CD4-positive, alpha-beta memory T cell (primary cell): ENCODE measurements at places on chromosomes 5 and 9. TPM values are rescaled to one million over a fixed set of nuclear protein-coding genes. Genes with fewer than 3 reads are reported as not detected.

The DBH gene
- total RNA-seq, result 0.08 TPM

The CDKN2B-AS1 gene
- total RNA-seq, result 2.2 TPM

The SIGMAR1 gene
- total RNA-seq, result 56.1 TPM

DNA sequence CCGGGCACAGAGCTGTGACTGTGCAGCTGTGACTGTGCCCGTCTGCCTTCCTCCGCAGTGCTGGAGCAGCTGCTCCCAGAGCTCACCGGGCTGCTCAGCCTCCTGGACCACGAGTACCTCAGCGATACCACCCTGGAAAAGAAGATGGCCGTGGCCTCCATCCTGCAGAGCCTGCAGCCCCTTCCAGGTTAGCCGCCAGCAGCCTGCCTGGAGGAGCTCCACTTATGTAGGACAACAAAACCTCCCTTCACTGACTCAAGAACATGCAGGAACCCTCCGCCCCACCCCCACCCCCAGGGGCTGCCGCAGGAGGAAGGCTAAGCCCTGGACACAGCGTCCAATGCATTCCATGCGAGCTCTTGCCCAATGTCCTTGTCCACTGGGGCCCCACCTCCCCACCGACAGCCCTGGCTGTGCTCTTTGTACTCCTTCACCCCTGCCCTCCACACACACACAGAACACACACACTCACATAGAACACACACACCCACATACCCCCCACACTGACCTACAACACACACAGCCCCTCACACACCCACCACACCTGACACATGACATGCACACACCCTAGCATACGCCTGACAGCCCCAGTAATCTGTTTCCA is 27.9 kb downstream of the AFAP1L1 start:
- no peak for DNase-seq

The GOLM1 gene
- not detected for total RNA-seq

DNA sequence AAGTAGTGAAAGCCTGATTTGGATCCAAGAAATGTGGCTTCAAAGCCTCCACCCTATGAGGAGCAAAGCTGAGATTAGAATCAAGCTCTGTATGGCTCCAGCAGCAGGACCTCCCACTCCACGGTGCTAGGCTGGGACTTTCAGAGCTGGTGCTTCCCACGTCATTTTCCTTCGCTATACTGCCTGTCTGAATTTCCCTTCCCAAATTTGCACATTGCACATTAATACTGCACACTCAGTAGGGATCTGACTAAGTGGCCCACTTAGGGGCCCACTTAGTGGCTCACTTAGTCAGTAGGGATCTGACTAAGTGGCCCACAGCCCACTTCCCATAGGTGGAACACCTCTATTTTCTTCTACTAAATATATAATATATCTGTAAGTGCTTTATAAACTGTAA is 14.1 kb upstream of the SPDL1 start:
- no peak for DNase-seq

- DNase-seq, result no peak
Measured at GRCh38 chr9:121455527-121456239, 44.0 kb downstream of the GGTA1 start.

The WWC1 gene
- 2.7 TPM for total RNA-seq

- no peak for DNase-seq
Measured at GRCh38 chr5:65198456-65199120, 283.1 kb downstream of the ADAMTS6 start.

- no peak for DNase-seq
Measured at GRCh38 chr5:74085782-74086181, 459.8 kb downstream of the ARHGEF28 start.

DNA sequence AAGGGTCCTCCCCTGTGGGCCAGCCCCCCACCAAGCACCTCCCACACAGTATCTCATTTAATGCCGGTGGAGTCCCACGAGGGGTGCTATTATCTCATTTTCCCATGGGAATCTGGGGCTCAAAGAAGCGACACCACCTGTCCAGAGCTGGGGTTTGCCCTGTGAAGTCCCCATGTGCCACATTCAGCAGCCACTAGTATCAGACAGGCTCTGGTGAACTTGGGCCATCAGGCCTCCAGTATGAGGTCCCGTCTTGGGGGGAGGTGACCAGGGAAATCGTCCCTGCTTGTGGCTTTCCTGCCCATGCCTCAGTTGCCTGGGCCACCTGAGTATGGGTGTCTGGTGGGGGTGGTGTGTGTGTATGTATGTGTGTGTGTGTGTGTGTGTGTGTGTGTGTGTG is 222.7 kb downstream of the PBX3 start:
- no peak for DNase-seq

GRCh38 chr9:112445196-112445595 is 41.4 kb upstream of the KIAA1958 start:
- DNase-seq, result no peak

The ECM2 gene
- not detected for total RNA-seq

- DNase-seq, result no peak
Measured at GRCh38 chr9:126852086-126852688, 8.3 kb upstream of the ZBTB34 start.

- no peak for DNase-seq
Measured at GRCh38 chr5:97453263-97453662, 270.2 kb upstream of the RIOK2 start.

- no peak for DNase-seq
Measured at GRCh38 chr9:73370053-73370452, 218.4 kb downstream of the ANXA1 start.

- DNase-seq, result no peak
Measured at GRCh38 chr9:121888438-121888775, 204.7 kb downstream of the TTLL11 start.

The ELAVL2 gene
- total RNA-seq, result not detected

- DNase-seq, result no peak
Measured at GRCh38 chr5:53110156-53110555, 599 bp upstream of the MOCS2 start.

GRCh38 chr5:94057655-94058054 is 316.3 kb upstream of the POU5F2 start:
- no peak for DNase-seq

The FOXD4L3 gene
- total RNA-seq, result 0.32 TPM

The RORB gene
- not detected for total RNA-seq

The SPINK7 gene
- total RNA-seq, result not detected

The PCDHGA1 gene
- total RNA-seq, result 0.78 TPM

- DNase-seq, result no peak
Measured at GRCh38 chr9:120904978-120905301, 21.7 kb downstream of the TRAF1 start.

DNA sequence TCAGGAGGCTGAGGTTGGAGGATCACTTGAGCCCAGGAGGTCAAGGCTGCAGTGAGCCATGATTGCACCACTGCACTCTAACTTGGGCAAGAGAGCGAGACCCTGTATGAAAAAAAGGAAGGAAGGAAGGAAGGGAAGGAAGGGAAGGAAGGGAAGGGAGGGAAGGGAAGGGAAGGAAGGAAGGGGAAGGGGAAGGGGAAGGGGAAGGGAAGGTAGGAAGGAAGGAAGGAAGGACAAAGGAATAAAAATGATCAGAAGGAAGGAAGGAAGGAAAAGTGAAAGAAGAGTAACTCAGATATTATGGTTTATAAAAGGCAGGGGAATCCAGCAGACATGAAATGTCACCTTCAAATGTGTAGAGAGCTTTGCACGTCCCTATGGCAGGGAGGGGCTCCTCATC is 64.4 kb downstream of the USP20 start:
- DNase-seq, result no peak

- DNase-seq, result no peak
Measured at GRCh38 chr5:159641371-159642039, 274.8 kb upstream of the ADRA1B start.

DNA sequence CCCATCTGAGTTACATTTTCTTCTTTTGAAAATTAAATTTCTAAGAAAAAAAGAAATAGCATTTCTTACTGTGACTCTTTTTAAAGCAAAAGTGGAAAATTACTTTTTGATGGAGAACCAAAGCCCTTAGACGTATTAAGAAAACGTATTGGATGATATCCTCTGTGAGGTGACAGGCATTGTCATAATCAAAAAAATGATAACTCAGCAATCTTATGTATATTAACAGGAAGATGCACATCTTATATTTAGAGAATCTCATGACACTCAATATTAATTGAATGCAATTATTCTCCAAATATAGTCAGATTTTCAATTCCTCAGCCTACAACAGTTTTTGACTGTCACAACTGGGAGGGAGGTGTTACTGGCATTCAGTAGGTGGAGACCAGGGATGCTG is 25.1 kb downstream of the FGF10 start:
- no peak for DNase-seq

GRCh38 chr9:121814594-121814993 is 163.2 kb downstream of the DAB2IP start:
- no peak for DNase-seq

The PCAT7 gene
- total RNA-seq, result not detected

The IL5 gene
- not detected for total RNA-seq
